ENCODE measurements at places on chromosomes 4 and X.
A peak's percentile ranks its signal among the peaks of the same experiment; 100 is the strongest.

DNA sequence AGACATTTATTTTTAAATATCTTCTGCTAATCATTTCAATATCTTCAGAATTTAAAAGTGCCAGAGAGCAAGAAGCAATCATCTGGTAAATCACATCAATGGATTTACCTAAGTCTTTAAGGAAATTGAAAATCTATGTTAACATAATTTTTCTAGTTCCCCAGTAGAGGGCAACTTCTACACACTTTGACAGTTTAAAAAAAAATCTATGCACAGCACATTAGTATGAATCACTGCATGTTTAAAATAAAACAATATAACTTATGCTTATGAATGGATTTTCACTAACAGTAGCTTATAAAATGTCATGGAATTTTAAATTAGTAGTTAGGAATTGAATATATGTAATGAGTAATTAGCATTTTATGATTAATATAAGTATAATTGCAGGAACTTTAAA lies 126.5 kb downstream of the REELD1 start:
- DNase-seq, result peak; percentile 3

DNA sequence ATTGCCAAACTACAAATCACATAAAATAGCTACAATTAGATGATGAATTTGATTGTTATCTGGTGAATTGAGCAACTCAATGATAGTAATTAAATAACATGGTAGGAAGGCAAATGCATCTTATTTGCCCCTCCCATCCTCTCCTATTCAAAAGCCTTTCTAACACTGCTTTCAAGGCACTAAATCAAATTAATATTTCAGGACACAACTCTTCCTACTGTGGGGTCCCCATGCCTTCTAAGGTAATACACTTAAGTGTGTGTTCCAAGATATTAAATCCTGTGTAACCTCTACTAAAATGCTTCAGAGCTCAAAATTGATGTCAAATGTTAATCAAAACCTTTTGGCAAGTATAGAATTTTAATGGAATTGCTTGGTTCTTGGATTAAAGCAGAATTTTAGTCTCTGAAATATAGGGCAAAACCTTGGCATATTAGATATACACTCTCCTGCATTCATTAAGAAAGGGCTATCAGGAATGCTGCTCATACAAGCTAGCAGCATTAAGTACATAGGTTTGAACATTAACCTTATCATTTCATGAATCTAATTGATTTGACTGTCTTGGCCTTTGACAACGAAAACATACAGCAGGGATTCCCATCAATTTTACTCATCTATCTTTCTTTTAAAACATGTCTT lies 371.8 kb upstream of the GALNTL6 start:
- no peak for DNase-seq

DNA sequence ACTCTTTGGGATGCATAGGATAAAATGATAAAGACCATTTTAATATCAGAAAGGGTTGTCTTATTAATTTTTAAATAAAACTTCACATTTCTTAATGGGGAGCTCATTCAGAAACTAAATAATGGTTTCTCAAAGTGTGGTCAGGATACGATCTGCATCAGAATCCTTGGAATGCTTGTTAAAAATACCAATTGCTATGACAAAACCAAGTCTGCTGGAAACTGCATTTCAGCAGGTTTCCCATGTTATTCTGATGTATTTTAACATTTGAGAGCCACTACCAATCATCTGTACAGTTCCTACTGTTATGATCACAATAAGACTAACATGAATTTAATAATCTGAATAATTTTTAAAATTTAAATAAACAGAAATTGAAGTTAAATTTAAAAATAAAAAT lies 115.1 kb downstream of the SOWAHB start:
- no peak for DNase-seq

DNA sequence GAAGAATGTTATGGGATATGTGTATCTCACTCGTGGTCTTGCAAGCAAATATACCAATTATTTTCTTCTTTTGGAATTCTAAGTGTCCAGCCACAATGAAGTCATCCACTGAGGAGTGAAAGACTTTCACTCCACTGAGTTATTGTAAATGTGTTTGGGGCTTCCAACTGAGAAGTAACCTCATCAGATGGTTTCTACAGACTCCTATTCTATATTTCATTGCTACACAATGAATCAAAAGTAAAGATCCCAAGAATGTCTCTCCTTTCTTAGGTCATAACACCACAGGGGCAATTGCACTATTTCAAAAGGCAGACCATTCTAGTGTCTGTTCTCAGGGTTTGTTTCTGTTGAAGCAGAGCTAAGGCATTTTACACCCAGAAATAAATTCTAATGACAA lies 12.3 kb upstream of the VCX2 start:
- no peak for DNase-seq

DNA sequence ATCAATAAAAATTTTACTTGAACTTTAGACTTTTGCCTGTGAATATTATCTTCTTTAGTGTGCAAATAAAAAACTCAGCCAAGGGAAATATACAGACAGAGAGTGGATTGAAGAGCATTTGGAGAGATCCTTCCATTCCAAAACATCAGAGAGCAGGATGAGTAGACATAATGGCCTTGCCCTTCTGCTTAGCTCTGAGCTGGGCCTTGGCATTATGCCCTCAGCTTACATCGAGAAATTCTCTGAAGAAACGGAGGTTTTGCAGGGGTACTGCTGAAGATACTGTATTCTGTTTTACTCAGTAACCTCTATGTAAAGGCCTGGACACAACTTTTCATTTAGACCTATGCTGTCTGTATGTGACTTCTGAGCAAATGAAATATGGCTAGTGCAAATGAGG lies 317.4 kb downstream of the STIM2 start:
- no peak for DNase-seq

- DNase-seq, result no peak
Observed at GRCh38 chr4:8761167-8761823, 110.3 kb downstream of the HMX1 start.

GRCh38 chr4:185640811-185641675 lies 105.7 kb upstream of the PDLIM3 start:
- DNase-seq, result peak; percentile 54

GRCh38 chr4:151324124-151324751 lies 1.2 kb downstream of the SH3D19 start:
- no peak for DNase-seq

DNA sequence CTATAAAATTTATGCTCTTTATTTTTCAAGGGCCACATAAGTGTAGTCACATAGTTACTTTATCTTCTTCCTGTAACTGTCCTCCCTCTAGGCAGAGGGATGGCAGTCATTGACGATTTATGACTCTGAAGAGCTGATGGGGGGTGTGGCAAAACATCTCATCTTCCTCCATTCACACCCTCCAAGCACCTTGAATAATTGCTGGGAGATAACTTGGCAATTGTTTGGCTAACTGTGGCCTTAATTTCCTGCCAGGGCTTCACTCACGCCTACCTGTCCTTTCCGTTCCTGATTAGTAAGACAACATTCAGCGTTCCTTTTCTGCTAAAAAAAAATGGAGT lies 329.2 kb downstream of the ARHGAP10 start:
- no peak for DNase-seq

GRCh38 chr4:78684325-78685079 lies 91.6 kb upstream of the BMP2K start:
- no peak for DNase-seq

- no peak for DNase-seq
Observed at GRCh38 chr4:2830632-2831610, 12.7 kb upstream of the ADD1 start.

DNA sequence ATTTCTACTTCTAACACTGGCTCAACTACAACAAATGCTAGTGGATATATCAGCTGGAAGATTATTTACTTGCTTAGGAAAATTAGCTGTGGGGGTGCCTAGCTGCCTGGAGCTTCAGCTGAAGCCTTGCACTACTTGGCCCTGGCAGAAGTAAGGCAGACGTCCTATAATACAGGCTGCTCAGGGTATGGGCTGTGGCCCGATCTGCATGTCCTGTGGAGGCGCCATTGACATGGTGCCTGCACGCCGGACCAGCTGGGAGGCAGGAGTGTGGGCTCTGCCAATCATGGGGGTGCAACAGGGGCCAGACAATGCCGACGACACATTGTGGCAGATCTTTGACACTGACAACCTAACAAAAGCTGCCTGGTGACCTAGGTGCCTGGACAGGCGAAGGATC lies 31.6 kb upstream of the UCP1 start:
- DNase-seq, result no peak

DNA sequence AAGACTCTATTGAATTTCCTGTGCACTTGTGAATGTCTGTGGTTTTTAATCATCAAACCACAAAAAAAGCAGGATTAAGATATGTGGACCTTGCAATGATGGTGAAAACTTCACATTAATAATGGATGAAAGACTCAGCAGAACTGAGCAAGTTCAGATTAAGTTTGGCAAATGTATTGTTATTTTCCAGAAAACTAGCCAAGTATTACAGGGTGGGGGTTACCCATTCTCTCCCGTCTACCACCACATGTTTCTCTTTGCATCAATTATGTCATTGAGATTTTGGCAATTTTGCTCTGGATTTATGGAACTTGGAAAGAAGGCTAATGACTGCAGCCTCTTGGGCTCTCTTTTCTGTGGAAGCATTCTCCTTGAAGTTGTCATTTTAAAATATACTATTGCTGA lies 577.1 kb downstream of the ANKRD50 start:
- DNase-seq, result no peak

GRCh38 chr4:1870328-1870577 lies 940 bp upstream of the NSD2 start:
- peak; percentile 84 for DNase-seq

GRCh38 chrX:11509786-11510185 lies 155.9 kb downstream of the ARHGAP6 start:
- no peak for DNase-seq

DNA sequence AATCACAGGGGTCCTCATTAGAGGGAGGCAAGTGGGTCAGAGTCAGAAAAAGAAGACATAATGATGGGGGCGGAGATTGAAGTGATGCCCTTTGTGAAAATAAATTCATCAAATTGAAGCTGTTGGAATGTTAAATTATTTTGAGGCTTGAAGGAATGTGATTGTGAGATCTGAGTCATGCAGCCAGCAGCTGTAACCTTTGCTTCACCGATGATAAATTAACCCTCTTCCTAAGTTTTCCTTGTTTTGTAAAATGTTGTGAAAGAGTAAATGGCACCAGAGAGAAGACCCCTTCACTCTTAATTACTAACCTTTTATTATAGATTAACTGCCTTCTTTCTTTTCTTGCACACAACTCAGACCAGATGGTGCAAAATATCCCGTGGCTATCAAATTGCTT lies 47.7 kb upstream of the FAM9A start:
- DNase-seq, result no peak

- no peak for DNase-seq
Observed at GRCh38 chr4:7886007-7886973, 53.4 kb downstream of the AFAP1 start.

- no peak for DNase-seq
Observed at GRCh38 chrX:86910602-86911311, 606.8 kb upstream of the KLHL4 start.

- no peak for DNase-seq
Observed at GRCh38 chrX:8805046-8805445, 3.9 kb upstream of the FAM9A start.

DNA sequence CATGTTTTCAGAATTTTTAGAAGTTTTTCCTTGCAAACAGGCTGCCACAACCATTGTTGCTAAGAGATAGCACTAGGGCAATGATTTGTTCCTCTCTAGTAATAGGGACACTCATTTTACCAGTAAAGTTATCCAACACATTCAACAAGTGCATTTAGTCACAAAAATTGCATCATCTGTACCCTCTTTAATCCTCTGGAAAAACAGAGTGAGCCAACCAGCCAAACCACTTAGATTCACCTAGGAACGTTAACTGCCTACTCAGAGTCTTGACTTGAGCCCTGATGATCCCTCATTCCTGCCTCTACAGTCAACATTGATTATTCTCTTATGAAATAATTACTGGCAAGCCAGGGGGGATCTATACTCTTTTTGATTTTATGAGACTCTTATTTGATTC lies 17.0 kb upstream of the ADGRA3 start:
- DNase-seq, result no peak

GRCh38 chr4:93730251-93730650 lies 98.3 kb upstream of the ATOH1 start:
- DNase-seq, result no peak

GRCh38 chrX:19358521-19358920 lies 14.8 kb downstream of the PDHA1 start:
- DNase-seq, result no peak

DNA sequence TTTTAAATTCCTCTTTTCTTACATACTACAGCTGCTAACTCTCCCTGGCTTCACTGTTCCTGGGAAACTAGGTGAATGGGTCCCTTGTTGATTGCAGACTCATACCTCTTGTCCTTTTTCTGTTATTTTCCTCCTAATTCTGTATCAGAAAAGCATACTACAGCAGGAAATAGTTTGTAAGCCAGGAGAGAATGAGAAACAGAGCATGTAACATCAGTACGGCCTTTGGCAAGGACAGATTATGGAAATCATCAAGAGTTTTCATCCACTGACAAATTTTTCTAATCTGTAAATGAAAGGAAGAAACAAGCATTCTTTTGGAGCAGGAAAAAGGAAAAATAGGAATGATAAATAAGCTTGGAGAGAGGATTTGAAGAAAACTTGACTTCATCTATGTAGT lies 239.2 kb downstream of the ANTXR2 start:
- no peak for DNase-seq

DNA sequence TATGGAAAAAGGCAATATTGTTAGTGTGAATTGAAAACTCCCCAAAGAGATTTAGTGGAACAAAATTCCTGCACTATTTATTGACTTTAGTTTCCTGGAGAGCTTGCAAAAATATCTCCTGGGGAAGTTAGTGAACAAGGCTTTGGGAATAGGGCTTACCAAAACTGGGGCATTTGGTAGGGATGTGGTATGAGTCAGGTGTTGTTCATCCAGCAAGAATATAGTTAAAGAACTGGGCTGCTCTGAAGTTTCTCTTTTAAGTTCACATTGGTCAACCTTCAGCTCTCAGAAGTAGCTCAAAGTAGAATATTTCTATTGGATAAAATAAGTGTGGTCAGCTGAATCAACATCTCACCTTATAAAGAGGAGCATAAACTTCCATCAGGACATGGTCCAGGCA lies 185.0 kb downstream of the CPE start:
- no peak for DNase-seq

- no peak for DNase-seq
Observed at GRCh38 chr4:89175611-89176010, 64.3 kb downstream of the TIGD2 start.

GRCh38 chr4:4541040-4541631 lies 712 bp downstream of the STX18 start:
- DNase-seq, result peak; percentile 15

DNA sequence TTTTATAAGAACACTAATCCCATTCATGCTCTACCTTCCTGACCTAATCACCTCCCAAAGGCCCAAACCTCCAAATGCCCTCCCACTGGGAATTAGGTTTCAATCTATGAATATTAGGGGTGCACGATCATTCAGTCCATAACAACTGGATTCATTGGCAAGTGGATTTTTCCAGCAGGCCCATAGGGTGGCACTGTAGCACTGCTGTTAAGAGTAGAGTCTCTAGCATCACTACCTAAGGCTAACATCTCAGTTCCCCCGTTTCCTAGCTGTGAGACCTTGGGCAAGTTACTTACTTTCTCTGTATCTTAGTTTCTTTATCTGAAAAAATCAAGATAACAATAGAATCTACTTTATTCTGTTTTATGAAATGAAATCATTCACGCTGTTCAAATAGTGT lies 315.8 kb downstream of the STIM2 start:
- peak; percentile 4 for DNase-seq

GRCh38 chrX:16796298-16796697 lies 10.0 kb downstream of the TXLNG start:
- DNase-seq, result no peak

GRCh38 chrX:1851527-1851926 lies 236.7 kb downstream of the ASMT start:
- no peak for DNase-seq

- DNase-seq, result no peak
Observed at GRCh38 chr4:41913509-41913908, 21.7 kb upstream of the TMEM33 start.

GRCh38 chr4:89283226-89284009 lies 24.2 kb downstream of the GPRIN3 start:
- DNase-seq, result no peak

All from RPMI8226 (cell line).